WTC11 (cell line): ENCODE measurements at places on chromosomes 6 and 20.

DNA sequence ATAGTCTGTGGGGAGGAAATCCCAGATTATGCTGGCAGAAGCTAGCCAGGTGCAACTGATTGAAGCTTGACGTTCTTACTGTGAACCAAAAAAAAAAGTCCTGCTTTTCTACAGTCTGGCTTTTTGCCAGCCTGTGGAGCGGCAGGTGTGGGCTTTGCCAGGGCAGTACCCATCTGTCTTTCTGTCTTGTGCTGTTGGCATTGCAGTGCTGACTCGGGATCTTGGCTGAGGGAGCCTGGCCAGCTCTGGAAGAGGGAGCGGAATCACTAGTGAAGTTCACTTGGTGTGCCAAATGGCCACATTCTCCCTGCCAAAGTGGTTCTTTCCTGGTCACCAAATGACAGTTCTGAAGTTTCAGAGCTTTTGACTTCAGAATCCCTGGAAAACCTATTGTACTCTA is 5.0 kb downstream of the KIF3B start:
- no peak for DNase-seq

- DNase-seq: no peak
These were observed 56.0 kb downstream of the TENT5A start for GRCh38 chr6:81696524-81696923.

DNA sequence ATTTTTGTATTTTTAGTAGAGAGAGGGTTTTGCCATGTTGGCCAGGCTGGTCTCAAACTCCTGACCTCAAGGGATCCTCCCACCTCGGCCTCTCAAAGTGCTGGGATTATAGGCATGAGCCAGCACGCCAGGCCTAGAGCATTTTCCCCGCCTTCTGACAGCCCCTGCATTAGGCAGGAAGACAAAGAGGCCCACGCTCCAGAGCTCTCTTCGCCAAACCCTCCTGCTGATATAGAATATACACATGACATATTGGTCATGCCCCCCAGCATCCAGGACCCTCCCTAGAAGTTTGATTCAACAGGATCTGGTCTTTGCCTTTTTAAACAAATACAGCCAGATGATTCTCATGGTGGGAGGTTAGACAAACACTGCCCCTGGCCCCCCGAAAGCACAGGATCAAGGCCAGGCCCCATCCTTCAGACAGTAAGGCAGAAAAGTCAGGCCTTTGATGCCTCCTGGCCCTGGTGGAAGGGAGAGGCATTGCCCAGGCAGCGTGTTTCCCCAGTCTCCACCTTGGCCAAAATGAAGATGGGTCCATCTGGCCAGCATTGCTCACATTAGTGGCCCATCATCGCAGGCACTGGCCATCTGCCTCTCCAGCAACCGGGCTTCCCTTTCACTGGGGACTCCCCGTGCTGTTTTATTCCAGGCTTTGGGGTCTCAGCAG is 4.4 kb downstream of the SULF2 start:
- no peak for DNase-seq

DNA sequence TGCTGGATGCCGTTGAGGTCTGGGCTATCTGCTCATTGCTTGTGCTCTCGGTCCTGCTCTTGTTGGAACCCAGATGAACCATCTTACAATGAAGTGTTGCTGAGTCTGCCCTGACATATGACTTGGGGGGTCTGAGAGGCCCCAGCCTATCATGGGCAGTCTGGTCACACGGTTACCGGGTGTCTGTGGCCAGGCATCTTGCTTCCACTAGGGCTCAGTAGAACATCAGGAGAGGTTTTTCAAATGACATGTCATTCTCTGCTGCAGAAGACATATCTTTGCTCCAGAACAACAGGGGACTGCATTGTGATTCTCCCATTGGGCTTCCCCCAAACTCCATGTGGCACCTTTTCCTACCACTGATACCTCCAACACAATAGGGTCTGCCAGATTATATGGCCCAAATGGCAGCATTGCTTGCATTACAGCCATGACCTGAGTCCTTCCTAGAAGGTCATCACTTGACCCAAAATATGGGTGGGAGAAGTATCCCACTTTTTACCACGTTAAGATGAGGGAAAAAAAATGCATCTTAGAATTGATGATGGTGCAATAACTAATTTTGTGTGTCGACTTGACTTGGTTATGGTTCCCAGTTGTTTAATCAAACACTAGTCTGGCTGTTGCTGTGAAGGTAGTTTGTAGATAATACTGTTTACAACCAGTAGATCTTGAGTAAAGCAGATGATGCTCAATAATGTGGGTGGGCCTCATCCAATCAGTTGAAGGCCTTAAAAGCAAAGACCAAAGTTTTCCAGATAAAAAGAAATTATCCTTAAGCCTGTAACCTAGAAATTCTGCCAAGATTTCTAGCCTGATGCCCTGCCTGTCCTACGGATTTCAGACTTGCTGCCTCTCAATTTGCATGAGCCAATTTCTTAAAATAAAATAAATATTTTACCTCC is 241.0 kb downstream of the QKI start:
- no peak for DNase-seq

- DNase-seq: no peak
These were observed 340.4 kb upstream of the OPRM1 start for GRCh38 chr6:153698637-153699036.

DNA sequence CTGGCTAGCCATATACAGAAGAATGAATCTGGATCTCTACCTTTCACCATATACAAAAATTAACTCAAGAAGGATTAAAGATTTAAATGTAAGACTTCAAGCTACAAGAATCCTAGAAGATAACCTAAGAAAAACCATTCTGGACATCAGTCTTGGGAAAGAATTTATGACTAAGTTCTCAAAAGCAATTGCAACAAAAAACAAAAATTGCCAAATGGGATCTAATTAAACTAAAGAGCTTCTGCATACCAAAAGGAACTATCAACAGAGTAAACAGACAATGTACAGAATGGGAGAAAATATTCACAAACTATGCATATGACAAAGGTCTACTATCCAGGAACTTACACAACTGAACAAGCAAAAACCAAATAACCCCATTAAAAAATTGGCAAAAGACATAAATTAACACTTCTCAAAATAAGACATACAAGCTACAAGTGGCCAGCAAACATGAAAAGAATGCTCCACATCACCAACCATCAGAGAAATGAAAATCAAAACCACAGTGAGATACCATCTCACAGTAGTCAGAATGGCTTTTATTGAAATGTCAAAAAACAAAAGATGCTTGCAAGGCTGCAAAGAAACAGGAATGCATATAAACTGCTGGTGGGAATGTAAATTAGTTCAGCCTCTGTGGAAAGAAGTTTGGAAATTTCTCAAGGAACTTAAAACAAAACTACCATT is 66.8 kb upstream of the RSPO3 start:
- no peak for DNase-seq
